ENCODE measurements at places on chromosomes 7 and 10.

DNA sequence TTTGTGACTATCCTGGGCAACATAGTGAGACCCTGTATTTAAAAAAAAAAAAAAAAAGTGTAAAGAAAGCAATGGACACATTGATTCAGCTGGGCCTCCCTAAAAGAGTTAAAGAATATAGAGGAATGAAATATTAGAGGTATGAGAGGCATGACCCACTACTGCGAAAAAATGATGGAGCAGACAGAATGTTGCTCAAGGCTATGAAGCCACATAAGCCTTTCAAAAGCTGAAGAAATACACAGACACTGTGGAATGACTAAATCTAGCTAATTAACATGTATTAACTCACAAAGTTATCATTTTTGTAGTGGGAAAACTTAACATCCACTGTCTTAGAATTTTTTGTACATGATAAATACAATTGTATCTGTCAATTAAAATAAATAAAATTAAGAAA lies 107.3 kb downstream of the HGF start:
- no peak for DNase-seq

DNA sequence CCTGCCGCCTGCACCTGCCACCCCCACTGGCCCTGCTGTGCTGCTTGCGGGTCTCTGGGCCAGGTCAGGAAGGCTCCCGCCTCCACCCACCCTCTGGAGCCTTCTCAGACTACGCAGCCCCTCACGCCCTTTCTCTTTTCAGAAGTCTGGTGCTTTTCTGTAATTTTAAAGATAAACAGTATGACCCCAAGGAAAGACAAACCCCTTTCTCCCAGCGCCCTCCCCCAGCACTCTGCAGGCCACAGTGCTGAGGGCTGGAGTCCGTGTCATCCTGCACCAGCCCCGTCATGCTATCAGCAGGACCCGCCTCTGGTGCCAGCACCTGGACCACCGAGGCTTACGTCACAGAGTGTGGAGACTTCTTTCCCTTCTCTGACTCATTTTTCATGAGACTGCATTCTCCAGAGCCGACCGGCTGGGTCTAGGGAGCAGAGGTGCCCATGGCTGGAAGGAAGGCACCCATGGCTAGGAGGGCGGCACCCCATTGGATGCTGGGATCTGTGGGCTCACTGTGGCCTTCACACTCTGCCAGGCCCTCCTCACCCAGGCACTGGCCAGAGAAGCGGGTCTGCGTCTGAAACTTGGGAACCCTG lies 53.4 kb downstream of the CFAP46 start:
- DNase-seq = no peak

- no peak for DNase-seq
These were observed 182.4 kb upstream of the FRMD4A start for GRCh38 chr10:14513123-14513522.

DNA sequence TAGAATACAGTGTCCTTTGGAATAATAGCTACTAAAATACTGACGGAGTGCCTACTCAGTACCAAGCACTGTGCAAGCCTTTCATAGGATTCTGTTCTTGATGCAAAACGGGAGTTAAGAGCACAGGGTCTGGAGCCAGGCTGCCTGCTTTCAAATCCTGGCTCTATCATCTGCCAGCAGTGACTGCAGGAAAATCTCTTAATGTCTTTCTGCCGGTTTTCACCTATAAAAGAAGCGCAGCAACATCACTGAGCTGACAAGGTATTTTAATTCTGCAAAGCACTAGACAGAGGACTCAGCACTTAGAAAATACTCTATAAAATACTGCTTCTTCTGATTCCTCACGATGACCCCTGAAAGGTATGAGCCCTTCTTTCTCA lies 659 bp downstream of the FIGNL1 start:
- no peak for DNase-seq

DNA sequence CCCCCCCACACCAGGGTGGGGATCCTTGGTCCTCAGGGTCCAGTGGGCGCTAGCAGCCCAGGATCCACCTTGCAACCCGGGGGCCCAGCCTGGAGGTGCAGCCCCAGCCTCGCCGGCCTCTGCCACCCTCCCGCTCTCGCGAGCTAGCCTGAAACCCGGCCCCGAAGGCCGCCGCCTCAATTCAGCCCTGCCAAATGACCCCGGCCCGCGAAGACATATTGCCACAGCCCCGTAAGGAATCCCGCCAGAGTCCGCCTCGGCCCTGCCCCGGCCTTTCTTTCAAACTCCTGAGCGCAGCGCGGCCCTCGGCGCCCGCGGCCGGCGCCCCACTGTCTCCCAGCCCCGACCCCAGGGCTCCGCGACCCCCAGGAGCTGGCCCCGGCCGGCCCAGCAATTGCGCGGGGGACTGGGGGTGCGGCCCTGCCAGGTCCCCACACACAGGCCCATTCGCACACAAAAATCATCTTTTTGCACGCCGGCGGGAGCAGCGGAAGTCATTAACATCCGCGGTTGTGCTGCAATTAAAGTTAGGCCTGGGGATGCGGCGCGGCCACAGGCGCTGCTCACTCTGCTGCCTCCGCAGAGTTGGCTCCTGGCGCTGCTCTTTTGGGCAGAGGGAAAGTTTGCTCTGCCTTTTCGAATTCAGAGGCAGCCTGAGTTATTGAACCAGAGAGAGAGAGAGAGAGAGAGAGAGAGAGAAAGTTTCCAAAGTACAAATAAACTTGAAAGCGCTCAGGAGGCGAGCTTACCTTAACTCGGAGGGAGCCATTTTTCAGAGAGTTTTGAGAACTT lies 4.0 kb downstream of the HOXA5 start:
- DNase-seq = no peak

DNA sequence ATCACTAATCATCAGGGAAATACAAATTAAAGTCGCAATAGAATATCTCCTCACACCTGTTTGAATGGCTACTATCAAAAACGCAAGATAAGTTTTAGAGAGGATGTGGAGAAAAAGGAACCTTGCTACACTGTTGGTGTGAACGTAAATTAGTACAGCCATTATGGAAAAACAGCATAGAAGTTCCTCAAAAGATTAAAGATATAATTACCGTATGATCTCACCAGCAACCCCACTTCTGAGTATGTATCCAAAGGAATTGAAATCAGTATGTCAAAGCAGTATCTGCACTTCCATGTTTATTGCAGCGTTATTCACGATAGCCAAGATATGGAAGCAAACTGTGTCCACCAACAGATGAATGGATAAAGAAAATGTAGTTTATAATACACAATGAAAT lies 164.4 kb downstream of the ZNF365 start:
- DNase-seq = no peak

- no peak for DNase-seq
These were observed 186.5 kb upstream of the TMEM72 start for GRCh38 chr10:44724415-44725174.

- DNase-seq = no peak
These were observed 166.8 kb upstream of the ASAH2 start for GRCh38 chr10:50417886-50418830.

DNA sequence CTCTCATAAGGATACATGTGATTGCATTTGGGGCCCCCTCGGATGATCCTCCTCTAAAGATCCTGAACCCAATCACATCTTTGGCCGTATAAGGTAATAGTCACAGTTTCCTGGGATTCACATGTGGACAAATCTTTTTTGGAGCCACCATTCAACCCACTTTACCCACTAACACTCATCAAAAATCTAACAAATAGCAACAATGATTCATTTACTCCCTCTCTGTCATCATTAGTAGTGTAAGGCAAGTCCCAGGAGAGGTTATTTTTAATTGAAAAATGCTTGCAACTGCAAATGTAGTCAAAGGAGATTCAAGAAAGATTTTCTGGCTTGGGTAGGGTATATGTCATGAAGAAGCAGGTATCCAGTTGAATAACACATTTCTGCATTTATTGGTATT lies 9.9 kb upstream of the SMKR1 start:
- DNase-seq = no peak

- DNase-seq = no peak
These were observed 245.4 kb downstream of the AUTS2 start for GRCh38 chr7:69843653-69844052.

- no peak for DNase-seq
These were observed 46.6 kb upstream of the NCAPG2 start for GRCh38 chr7:158751199-158751598.

DNA sequence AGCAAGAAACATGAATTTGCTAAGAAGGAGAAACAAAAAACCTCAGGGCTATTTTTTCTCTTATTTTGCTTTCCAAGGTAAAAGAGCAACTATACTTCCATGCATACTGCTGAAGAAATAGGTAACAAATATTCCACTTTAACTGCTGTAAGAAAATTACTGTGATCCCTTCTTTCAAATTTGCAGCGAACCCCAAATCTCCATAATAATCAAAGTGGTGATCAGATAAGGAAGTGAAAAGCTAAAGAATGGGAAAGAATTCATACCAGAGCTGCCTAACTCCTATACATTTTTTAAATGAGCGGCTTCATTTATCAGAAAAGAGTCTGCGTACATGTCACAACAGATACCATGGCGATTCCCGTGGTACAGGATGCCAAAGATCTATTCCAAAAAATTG lies 7.2 kb downstream of the SGCE start:
- DNase-seq = no peak
